GM20000 (cell line): ENCODE measurements at places on chromosomes 2 and 18.

DNA sequence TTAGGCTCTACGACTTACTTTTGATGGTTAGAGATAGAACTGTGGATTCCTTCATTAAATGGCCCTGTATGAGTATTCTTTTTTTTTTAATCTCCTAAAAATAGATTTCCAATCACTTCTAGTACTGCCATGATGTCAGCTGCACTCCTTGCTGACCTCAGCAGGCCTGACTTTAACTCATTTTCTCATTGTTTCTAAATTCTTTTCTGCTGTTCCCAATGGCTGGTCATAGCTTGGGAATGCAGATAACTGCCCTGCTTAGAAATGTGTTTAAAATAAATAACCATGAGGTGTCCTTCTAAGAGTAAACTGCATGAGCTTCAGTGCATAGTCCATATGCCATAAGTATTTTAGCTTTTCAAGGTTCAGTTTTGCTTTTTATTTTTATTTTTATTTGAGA is 15.7 kb downstream of the CCDC85A start:
- no peak for DNase-seq

DNA sequence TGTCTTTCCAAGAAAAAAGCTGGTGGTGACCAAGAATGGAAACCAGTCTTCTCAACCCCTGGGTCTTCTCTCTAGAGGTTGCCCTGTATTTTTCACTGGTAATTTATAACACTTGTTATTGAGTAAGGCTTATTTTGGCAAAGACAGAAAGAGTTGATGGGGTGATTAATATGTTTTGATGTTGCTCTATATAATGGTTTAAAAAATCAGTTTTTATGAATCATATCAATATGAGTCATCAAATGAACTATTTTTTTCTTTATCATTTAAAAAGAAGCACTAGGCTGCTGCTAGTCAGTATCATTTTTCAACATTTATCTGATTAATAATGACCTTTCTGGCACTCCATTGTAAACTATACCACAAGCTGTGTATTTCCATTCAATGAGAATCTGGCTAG is 1142.2 kb downstream of the LRP1B start:
- no peak for DNase-seq

GRCh38 chr2:124774781-124775180 is 749.7 kb downstream of the CNTNAP5 start:
- no peak for DNase-seq

DNA sequence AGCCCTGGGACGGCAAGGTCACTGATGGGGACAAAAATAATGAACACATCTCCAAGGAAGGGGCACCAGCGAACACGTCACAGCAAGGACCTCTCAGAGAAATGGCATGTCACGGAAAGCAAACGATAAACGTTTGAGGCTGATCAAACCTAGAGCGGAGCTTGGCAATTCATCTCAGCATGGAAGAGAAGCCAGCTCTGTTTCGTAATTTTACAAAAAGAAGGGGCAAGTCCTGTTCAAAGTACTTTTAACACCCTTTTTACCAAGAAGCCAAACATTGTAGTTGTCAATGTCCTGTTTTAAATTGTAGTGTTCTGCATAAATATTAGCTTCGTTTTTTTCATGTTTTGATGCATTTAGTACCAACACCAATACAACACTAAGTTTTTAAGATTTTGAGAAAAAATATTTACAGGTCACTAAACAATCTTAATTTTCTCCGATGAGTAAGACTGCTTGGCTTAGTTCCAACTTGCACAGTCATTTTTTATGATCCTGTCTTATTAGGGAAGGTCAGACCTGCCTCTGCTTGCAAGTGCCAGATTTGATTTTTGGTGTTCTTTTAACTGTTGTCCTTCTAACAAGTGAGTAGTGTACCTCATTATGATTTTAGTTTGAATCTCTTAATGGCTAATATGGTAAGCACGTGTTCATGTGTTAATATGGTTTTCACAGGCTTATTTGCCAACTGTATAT is 818.5 kb upstream of the SALL3 start:
- no peak for DNase-seq

- peak; percentile 61 for DNase-seq
Measured at GRCh38 chr2:27306573-27307286, 1.5 kb downstream of the UCN start.

DNA sequence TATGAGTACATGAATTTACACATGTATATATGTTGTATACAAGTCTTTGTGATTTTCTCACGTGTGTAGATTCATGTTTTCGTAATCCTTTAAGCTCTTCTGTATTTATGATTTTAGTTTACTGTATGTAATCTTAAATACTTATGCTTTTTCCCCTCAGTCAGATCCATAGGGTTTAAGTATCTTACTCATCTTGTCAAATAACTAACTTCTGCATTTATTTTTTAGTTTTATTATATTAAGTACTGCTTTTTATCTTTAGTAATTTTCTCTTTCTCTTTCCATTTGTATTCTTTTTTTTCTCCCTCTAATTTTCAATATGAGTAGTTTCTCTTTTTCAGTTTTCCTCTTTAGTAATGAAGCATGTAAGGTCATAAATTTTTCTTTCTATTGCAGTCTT is 179.4 kb downstream of the LCLAT1 start:
- no peak for DNase-seq

- DNase-seq: no peak
Measured at GRCh38 chr18:49098386-49098785, 147.6 kb upstream of the SMAD7 start.

DNA sequence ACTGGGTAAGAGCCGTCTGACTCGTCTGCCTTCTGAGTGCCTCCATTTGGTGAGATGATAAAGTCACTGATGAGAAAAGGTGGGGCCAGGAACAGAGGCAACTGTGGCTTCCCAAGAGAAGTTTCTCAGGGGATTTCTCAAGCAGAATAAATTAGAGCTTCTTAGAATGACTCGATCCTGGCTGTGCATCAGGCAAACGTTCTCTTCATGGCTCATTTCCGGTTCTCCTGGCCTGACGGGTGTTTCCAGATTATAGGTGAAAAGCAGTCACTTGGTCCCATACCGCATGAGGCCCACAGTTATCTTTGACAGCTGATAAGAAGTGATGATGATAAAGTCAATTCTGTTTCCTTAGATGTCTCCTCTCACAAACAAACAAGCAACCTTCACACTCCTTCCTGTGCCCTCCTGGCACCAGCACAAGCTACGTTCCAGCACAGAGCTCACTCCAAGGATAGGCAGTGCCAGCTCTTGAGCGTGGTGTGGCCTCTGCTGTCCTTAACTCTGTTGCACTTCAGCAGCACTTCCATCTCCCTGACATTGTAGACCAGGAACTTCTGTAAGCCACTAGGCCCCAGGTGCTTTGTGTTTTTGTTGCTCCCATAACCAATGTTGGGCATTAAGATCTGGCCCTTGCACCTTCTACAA is 37.8 kb upstream of the KCNF1 start:
- DNase-seq: peak; percentile 34

DNA sequence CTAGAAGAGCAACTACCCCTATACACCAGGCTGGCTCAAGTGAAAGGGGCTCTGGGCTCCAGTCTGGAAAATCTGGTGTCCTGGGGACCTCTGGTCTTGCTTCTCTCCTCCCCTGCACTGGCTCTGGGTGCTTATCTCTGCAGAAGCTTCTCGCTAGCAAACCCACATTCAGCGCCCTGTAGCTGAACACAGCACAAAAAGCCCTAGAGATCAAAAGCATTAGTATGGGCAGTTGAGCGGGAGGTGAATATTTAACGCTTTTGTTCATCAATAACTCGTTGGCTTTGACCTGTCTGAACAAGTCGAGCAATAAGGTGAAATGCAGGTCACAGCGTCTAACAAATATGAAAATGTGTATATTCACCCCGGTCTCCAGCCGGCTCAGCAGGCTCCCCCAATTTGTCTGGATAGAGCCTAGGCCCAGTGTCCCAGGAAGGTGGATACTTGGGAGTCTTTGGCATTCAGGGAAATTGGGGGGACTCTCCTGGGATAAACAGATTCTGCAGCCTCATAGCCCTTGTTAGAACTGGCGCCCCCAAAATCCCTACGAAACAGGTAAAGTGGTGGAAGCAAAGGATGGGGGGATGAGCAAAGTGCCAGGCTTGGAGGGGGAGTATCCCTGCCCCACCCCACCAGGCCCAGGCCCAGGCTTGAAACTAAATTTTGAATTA is 2.5 kb upstream of the HOXD4 start:
- no peak for DNase-seq

DNA sequence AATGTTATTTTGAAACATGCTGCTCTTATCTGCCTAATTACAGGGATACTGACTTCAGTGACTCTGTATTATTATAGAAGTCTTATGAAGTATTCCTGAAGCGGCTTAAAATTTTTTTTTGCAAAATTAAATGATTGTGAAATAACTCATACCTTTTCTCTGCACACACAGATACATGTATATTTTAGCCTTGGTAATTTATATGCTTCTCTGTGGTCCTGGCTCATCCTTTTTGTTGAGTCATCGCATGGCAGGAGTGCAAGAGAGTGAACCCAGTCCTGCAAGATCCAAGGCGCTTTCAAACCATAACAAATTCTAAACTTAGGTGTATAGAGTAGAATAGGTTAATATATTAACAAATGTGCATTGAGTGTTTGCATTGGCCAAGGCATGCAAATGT is 8.6 kb downstream of the CCNT2 start:
- no peak for DNase-seq

DNA sequence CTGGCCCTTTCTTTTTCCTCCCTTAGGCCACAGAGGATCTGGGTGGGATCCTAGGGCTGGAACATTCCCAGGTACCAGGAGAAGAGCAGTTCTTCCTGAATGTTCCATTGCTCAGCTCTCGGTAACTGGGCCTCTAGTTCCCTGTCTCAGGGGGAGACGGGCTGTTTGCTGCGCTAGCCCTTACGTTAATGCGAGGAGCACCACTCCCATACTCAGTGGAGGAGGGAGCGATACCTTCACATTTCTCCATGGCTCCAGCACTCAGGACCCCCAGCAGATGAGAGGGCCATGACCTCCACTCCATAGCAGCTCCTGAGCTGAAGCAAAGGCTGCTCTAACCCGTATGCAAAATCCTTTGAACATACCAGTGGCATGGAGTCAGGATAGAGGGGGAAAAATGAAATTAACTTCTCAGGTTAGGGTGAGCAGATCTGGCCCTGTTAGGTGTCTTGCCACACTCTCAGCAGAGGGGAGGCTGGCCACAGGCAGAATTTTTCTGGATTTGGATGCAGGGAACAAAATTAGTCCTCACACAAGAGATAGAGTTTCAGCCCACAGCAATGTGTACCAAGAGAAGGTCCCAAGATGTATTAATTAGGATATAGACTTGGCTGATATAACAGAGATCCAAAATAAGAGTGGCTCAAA is 206.7 kb downstream of the ZFP36L2 start:
- no peak for DNase-seq

- DNase-seq: no peak
Measured at GRCh38 chr2:176147210-176147799, 4.0 kb upstream of the HOXD4 start.

- DNase-seq: no peak
Measured at GRCh38 chr2:176507786-176508185, 238.5 kb downstream of the MTX2 start.

DNA sequence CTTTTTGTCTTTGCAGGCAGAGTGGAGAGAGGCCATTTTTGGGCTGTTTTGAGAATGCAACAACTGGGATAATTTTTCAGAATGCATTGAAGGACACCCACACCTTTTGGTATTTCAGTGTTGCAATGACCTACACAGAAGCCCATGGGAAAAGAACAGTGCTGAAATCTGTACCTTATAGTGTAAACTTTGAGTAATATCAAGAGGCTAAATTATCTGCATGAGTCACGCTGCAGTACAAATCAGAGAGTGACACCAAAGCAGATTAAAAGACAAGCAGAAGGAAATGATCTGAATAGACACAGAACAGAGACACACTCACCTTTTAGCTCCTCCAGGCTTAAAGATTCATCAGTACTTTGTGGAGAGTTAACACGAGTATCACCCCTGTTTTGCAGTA is 265.3 kb downstream of the PAX3 start:
- DNase-seq: no peak

GRCh38 chr18:27787547-27787946 is 389.4 kb downstream of the CDH2 start:
- DNase-seq: no peak
